ENCODE measurements at places on chromosomes 6 and 20. TPM values are rescaled to one million over a fixed set of nuclear protein-coding genes. Genes with fewer than 3 reads are reported as not detected.

The MYB gene
- 0.47 TPM for total RNA-seq

The SMPDL3A gene
- total RNA-seq: 7.5 TPM

The MAP3K5 gene
- total RNA-seq: 4.6 TPM

The CNKSR3 gene
- 13.3 TPM for total RNA-seq

The ABHD16B gene
- total RNA-seq: not detected

The MAS1 gene
- total RNA-seq: not detected

The OR2J3 gene
- total RNA-seq: not detected

The ACSS2 gene
- total RNA-seq: 36.5 TPM

The ADGRB3 gene
- total RNA-seq: under 0.01 TPM

DNA sequence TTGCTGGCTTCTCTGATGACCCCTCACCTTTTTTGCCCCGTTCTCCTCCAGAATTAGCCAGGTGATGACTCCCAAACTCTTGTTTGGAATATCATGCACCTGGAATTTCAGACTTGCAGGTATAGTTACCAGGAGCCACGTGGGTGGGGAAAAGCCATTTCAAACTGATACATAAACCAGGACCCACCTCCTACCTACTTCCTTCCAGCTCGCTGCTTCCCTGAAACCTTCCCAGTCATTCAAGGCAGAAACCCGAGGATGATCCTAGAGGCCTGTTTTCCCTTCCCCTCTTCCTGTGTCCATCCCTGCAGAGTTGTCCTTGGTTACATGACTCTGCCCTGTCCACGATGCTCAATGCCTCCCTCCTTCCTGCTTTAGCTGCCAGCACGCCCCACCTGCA lies 101.9 kb downstream of the MTHFD1L start:
- DNase-seq: no peak

GRCh38 chr20:54115172-54115854 lies 44.9 kb upstream of the BCAS1 start:
- DNase-seq: no peak

- DNase-seq: no peak
Observed at GRCh38 chr6:170374571-170375444, 68.2 kb downstream of the FAM120B start.

DNA sequence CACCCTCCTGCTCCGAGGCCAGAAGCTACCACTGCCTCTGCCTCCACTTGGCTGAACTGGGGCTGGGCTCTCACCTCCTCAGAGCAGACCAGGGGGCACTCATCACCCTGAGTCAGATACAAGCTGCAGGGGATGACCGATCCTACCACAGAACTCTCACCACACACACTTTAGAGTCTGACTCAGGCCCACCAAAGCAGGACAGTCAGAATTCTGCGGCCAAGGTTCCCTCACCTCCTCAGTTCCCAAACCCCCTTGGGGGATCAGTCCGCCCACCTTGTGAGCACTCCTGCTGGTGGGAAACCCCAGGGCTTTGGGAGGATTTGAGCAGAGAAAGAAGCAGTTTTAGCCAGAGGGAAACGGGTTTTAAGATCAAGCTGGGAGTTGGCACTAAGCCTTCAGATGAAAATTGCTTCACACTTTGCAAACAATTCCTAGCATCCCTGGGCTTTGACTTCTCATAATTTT lies 587.8 kb upstream of the JAG1 start:
- DNase-seq: no peak

GRCh38 chr6:25002326-25003091 lies 66.7 kb upstream of the RIPOR2 start:
- DNase-seq: no peak

- no peak for DNase-seq
Observed at GRCh38 chr20:51021067-51022025, 1.6 kb downstream of the KCNG1 start.

GRCh38 chr6:125549202-125549884 lies 200.1 kb upstream of the HEY2 start:
- no peak for DNase-seq

GRCh38 chr6:10613723-10614122 lies 80.7 kb downstream of the C6orf52 start:
- no peak for DNase-seq

DNA sequence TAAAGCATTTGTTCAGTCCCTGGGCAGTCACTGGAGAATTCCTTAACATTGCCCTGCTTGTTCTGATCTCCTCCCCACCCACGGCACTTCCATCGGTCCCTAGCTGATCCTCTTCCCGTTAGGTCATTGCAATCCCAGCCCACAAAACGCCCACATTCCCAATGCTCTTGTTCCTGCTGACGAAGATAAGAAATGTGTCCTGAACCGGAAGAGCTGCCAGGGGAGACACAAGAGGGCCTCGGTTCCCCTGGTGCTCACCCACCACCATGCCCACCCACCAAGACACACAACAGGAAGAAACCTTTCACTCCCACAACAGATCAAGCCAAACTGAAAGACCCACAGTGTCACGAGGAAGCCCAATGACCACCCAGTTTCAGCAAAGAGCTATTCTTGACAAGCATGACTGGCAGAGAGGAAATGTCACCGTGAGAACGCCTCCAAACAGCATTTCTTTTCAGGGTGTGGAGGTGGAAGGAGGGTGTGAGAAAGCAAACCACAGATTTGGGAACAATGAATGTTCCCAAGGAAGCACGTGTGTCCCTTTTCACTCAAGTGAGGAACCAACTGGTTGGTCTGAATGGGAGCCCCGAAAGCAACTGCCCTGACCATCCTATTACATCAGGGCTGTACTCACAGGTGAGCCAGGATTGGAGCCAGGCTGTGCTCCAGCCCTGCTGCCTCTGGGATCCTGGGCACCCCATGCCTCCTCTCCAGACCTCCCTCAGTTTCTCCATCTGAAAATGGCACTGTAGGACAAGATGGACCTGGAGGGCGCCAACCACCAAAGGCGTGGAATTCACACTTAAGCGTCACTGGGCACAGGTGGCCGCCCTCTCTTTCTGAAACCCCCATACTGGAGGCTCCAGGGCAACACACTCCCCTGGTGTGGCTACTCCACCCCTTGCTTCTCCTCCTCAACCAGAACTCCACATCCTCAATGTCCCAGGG lies 97.5 kb downstream of the ZMYND8 start:
- no peak for DNase-seq

DNA sequence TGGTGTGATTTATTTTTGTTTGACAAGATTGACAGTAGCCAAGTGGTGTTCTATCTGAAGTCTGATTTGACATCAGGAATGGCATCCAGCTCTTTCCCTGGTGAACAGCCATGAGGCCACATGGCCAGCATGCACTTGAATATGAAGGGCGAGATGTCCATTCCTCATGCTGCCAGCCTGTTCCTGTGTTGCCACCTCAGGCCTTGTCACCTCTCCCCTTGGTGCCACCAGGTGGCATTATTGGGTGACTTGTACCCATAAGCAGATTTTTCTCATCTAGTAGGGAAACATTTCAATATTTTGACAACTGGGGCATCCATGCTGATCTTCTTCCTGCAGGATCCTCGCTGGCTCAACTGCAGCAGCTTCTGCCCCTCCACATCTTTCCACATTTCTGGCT lies 199.1 kb downstream of the ERMARD start:
- DNase-seq: no peak

- no peak for DNase-seq
Observed at GRCh38 chr6:19287928-19288327, 549.2 kb upstream of the ID4 start.

GRCh38 chr20:43465625-43465943 lies 7.9 kb downstream of the SRSF6 start:
- DNase-seq: no peak

DNA sequence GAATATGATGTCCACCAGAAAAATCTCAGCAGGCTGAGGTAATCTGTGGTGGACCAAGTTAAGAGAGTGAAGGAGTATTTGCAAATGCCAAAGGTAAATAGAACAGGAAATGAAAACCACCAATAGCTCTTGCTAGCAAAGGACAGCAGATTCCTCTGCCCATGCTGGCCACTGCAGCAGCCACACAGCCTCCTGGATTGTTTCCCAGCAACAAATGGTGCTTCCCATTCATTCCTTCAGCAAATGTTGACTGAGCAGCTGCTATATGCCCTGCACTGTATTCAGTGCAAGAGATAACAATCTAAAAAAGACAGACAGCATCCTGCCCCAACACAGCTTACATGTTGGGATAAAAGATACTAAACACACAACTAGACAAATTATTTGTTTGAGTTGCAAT lies 11.0 kb downstream of the ROS1 start:
- no peak for DNase-seq

DNA sequence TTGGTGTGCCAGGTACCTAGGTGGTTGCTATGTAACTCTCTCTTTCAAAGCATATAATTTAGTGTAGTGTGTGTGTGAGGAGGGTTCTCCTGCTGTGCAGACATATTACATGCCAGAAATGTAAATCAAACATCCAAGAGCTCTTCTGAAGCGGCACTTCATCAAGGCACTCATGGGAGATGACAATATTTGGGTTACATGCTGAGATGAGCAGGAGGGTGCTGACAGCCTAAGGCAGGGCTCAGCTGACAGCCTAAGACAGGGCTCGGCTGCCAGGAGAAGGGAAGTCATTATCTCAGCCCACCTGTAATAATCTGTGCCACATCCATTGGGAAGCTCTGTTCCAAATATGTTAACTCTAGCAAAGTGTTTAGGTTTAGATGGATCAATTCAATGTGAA lies 39.1 kb downstream of the ADGRF5 start:
- no peak for DNase-seq

DNA sequence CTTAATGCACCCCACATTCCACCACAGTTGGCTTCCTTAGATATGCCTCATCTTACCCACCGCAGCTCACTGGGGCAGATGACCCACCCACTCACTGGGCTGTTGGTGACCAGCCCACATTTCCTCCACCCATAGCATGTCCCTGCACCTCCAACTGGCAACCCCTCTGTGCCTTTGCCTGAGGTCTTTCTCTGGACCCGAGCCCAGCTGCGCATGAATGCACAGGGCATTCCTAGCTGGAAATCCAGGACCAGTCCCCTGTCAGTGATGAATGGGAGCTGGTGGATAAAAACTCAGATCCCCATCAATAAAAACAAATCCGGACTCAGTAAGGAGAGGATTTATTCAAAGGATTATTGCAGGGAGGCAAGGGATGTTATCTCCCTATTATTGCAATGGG lies 75.0 kb downstream of the ISM1 start:
- no peak for DNase-seq

- no peak for DNase-seq
Observed at GRCh38 chr6:148203970-148204369, 138.7 kb upstream of the SASH1 start.

DNA sequence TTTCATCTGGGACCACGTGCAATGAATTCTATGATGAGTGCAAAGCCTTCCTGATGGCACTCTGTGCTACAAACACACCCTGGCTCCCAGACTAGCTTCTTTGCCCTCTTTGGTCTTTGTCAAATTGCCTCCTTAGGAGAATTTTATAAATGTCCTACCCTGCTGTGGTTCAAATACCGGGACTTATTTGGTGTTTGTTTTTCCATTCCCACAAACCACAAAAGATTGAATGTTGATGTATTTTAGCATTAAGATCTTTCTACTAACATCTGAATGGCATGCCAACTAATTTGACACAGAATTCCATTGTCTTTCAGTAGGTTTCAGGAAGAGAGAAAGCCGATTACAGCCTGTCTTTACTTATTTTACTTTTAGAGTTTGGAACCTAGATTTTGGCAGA lies 424.2 kb upstream of the SLC35B3 start:
- DNase-seq: no peak

DNA sequence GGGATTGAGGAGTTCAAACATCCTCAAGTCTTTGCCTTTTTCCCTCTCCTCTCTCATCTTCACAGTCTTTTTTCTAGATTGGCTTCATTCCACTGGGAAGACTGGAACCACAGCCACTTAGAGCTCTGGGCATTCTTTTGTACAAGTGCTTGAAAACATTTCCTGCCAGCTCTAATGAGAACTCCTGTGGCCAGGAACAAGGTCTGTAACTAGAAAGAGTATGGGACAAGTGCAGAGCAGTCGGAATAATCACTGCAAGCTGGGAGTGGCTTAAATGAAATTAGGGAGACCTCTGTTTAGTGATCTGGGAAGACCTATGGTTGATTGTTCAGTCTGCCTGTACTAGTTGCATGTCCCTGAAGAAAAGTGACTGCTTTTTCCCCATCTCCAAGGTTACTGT lies 41.0 kb upstream of the SMIM8 start:
- DNase-seq: no peak

- no peak for DNase-seq
Observed at GRCh38 chr6:113997116-113997515, 26.2 kb upstream of the HDAC2 start.
